Right ventricle myocardium superior (tissue), 1 donor: ENCODE measurements at places on chromosomes 13 and 19. TPM values are rescaled to one million over a fixed set of nuclear protein-coding genes. Genes with fewer than 3 reads are reported as not detected.

DNA sequence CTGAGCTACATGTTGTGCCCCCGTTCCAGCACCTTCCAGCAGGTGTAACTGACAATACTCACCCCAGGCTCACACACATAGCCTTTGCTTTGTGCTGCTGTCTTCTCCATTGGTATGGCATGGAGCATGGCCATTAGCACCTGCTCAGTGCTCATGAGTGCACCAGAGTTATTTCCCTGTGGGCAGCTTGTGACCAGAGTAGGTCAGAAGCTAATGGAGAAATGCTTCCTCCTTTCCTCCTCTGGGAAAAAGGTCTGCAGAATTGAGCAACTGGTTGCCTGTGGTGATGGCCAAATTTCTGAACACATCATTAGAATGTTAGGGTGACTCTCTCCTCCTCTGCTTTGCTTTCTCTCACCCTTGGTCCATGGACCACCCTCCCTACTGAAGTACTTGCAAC is 344.5 kb upstream of the TMTC4 start:
- DNase-seq, result no peak

- no peak for DNase-seq
Observed at GRCh38 chr13:38538422-38538821, 148.5 kb upstream of the FREM2 start.

GRCh38 chr19:29524912-29525831 is 622 bp upstream of the VSTM2B start:
- DNase-seq, result no peak

Gene PDE4C
- total RNA-seq, result 1.8 TPM

Gene SBK3
- 27.4 TPM for total RNA-seq

DNA sequence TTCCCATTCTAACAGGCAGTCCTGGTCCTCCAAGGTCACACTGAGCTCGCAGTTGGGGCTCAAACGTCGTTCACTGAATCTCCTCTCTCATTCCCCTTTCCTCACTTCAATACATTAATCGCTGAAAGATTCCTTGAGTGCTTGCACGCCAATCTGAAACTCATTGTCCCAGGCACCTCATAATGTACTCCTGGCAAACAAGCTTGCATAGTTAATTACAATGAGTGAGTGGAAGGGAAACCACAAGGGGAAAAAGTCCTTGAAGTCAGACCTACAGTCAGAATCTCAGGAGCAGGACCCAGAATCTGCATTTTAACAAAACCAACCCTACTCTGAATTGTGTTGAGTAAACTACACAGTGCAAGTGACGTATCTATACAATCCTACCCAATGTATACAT is 86.9 kb downstream of the CRYL1 start:
- DNase-seq, result no peak

- no peak for DNase-seq
Observed at GRCh38 chr19:20278342-20278741, 111.3 kb downstream of the ZNF486 start.

- no peak for DNase-seq
Observed at GRCh38 chr13:111666164-111666776, 345.8 kb downstream of the TEX29 start.

Gene ZNF439
- total RNA-seq, result 3.2 TPM

GRCh38 chr19:4523306-4524110 is 5.2 kb upstream of the PLIN4 start:
- DNase-seq, result peak; percentile 76

DNA sequence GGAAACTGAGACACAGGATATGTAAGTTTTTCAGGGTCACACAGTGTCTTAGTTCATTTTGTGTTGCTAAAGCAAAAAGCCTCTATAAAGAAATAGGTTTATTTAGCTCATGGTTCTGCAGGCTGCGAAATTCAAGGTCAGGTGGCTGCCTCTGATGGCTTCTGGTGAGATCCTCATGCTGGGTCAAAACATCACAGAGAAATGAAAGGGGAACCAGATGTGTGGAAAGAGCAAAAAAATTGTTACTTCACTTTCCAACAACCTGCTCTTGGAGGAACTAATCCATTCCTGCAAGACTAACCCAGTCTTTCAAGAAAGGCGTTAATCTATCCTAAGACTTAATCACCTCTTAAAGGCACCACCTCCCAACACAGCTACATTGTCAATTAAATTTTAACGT is 64.2 kb upstream of the UBL3 start:
- no peak for DNase-seq

Gene ZNF8
- 4.6 TPM for total RNA-seq

Gene TGDS
- 4.5 TPM for total RNA-seq

- DNase-seq, result peak; percentile 47
Observed at GRCh38 chr19:43667126-43667875, 2.7 kb downstream of the PLAUR start.

Gene KCNN4
- total RNA-seq, result 0.19 TPM

Gene VWA8
- total RNA-seq, result 40.3 TPM

Gene REEP6
- 1.1 TPM for total RNA-seq

- DNase-seq, result peak; percentile 69
Observed at GRCh38 chr19:45768655-45768983, 433 bp downstream of the SIX5 start.

Gene FPR2
- 0.59 TPM for total RNA-seq

Gene CGB1
- total RNA-seq, result not detected

DNA sequence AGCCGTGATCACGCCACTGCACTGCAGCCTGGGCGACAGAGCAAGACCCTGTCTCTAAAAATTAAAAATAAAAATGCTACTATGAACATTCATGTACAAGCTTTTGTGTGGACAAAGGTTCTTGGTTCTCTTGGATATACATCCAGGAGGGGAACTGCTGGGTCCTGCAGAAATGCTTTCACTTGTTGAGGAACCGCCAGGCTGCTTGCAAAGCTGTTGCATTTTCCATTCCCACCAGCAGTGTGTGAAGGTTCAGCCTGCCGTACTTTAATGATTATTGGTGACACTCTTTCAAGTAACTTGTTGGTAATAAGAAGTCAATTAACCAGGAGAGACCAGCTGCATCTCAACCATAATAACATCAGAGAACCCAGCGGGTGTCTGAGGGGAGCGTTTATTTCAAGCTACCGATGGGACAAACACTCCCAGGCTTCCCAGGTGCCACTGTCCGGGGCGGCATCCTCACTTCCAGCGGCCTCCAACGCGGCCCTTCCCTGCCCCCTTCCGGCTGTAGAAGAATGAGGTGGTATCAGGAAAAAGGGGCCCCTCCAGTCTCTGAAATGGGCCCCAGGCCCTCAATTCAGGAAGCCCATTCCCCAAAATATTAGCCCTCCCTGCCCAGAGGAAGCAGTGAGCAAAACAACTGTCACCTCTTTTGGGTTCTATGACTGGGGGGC is 15.2 kb upstream of the PPP1R12C start:
- no peak for DNase-seq

DNA sequence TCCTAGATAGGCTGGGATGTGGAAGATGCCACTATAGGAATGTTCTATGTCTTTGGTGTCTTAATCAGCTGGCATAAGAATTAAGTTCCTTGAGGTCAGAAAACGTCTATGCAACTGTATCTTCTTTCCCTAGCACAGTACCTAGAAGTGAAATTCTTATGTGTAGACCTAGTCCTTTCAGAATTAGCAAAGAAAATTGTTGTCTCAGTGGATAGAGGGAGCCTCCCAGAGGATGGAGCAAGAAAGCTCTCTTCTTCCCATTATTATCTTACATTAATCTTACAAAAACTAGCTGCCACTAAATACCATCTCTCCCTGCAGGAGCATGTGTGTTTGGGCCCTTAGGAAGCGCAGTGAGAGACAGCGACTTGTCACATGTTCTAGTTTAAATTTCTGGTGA is 11.6 kb downstream of the CLDN10 start:
- DNase-seq, result no peak

Gene SPATA13
- total RNA-seq, result 8.3 TPM
